Left ventricle myocardium inferior (tissue), 1 donor: ENCODE measurements at places on chromosomes 3 and 15. TPM values are rescaled to one million over a fixed set of nuclear protein-coding genes. Genes with fewer than 3 reads are reported as not detected.

WNT5A gene
- total RNA-seq = 3.8 TPM

TTC23 gene
- total RNA-seq = 11.4 TPM

DNA sequence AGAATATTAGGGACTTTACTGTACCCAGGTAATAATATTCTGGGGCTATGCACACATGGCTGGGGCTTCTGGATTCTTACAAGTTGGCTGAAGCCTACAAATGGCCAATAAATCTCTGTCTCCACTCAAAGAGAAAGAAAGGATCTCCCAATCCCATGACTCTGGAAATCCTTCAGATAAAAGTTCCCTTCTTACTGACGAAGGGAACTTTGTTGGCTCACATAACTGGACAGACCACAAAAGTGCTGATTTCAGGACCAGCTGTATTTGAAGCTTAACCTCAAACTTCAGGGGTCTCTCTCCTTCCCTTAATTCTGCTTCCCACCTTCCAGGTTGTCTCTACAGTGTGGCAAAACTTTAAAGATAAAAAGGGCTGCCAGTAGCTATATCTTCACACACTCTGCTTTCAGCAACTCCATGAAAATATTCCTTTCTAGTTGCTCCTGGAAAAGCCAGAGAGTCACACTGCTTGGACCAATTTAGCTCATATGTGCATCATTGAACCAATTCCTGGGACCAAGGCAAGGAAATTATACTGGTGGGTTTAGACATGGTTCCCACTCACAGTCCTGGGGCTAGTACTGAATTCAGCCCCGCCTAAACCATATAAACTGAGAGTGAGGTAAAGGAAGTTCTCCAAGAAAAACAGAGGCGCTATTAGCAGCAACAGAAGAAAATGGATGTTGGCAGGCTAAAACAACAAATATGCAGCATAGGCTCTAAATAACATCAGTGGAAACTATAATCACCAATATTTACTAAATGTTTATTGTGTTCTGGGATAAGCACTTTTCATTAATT is 290.0 kb upstream of the GADL1 start:
- H3K4me1 ChIP-seq = no peaks in the 10 kb centered on the region
- H3K4me3 ChIP-seq = no peak overlapping the region
- H3K27ac ChIP-seq = no peak overlapping the region
- peaks cover 16% of the 10 kb centered on the region for H3K27me3 ChIP-seq
- DNase-seq = no peak
- H3K36me3 ChIP-seq = no peaks in the 10 kb centered on the region

- H3K27me3 ChIP-seq = no peaks in the 10 kb centered on the region
- no peaks in the 10 kb centered on the region for H3K4me1 ChIP-seq
- no peak for DNase-seq
- no peak overlapping the region for H3K27ac ChIP-seq
- H3K36me3 ChIP-seq = no peaks in the 10 kb centered on the region
Observed at GRCh38 chr15:49530092-49530491, 90.5 kb downstream of the FAM227B start.

DNA sequence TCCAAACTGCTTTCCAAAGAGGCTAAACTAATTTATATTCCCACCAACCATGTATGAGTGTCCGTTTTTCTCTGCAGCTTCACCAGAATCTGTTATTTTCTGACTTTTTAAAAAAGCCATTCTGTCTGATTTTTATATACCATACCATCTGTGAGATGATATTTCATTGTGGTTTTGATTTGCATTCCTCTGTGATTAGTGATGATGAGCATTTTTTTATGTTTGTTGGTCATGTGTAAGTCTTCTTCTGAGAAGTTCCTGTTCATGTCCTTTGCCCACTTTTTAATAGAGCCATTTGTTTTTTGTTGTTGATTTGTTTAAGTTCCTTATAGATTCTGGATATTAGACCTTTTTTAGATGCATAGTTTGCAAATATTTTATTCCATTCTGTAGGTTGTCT is 179.4 kb upstream of the ALCAM start:
- H3K4me3 ChIP-seq = no peak overlapping the region
- H3K27ac ChIP-seq = no peak overlapping the region
- no peak for DNase-seq
- H3K36me3 ChIP-seq = no peaks in the 10 kb centered on the region

- no peak overlapping the region for H3K4me3 ChIP-seq
- no peak overlapping the region for H3K27ac ChIP-seq
- DNase-seq = no peak
- H3K36me3 ChIP-seq = no peaks in the 10 kb centered on the region
Observed at GRCh38 chr3:24332092-24332491, 162.6 kb downstream of the THRB start.

- H3K27ac ChIP-seq = no peak overlapping the region
- DNase-seq = no peak
- peaks cover 9% of the 10 kb centered on the region for H3K4me1 ChIP-seq
- no peak overlapping the region for H3K4me3 ChIP-seq
- H3K27me3 ChIP-seq = no peaks in the 10 kb centered on the region
Observed at GRCh38 chr3:193744048-193744821, 151.2 kb downstream of the OPA1 start.

DNA sequence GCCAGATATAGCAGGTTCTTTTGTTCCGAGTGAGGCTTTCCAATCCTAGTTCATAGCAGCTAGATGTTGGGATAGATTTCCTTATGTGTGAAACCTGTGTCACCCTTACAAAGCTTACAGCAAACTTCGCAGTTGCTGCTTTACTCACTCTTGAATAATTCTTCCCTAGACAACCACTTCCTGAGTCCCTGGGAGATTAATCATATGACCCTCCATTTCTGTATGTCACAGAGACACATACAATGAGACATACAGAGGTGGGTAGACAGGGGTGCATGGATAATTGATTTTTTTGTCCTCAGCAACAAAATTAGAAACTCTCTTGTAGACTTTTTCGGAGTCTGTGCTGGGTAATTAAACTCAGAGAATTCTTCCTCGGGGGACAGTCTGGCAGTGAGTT is 163.2 kb downstream of the NSUN3 start:
- H3K27ac ChIP-seq = no peak overlapping the region
- H3K36me3 ChIP-seq = no peaks in the 10 kb centered on the region
- DNase-seq = no peak

- no peak for DNase-seq
- H3K36me3 ChIP-seq = no peaks in the 10 kb centered on the region
- H3K4me3 ChIP-seq = no peak overlapping the region
- H3K27me3 ChIP-seq = no peaks in the 10 kb centered on the region
Observed at GRCh38 chr3:74263031-74263430, 351.4 kb downstream of the CNTN3 start.

DNA sequence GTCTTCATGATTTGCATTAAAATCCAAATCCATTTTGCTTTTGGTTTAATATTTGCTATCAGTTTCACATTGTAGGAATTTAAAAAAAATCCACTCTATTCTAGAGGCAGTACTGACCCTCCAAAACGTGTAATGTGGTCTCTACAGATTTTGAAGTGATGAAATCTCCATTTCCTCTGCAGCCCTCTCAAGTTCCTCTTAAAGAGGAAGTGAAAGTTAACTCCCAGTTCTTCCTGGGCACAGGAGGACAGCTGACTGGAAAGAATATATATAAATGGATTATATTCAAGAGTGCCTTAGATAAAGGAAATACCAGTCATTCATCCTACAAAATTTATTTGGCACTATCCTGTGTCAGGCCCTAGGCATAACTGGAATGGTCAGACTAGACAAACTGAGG is 83.5 kb upstream of the PLCL2 start:
- H3K36me3 ChIP-seq = no peaks in the 10 kb centered on the region
- no peak overlapping the region for H3K4me3 ChIP-seq
- H3K4me1 ChIP-seq = peaks cover 25% of the 10 kb centered on the region
- peak overlapping the region; percentile 48 for H3K27ac ChIP-seq
- no peak for DNase-seq

DNA sequence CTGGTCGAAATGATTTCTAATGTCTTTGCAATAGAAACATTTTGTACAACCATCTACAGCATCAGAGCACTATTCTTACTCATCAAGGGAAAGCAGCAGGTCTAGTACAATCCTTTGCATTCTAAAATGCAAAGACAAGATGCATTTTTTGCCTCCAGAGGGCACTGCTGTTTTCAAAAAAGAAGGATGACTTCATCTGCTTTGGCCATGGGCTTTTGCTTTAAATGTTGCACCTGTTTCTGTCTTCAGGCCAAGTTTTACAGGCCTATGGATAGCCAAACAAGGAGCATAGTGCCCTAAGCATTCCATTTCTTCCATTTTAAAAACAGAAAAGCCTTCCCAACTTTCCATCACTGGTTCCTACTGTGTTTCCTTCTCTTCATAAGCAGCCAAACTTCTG is 3.4 kb downstream of the PARP9 start:
- no peak for DNase-seq
- H3K4me3 ChIP-seq = no peak overlapping the region
- H3K27me3 ChIP-seq = no peaks in the 10 kb centered on the region
- H3K27ac ChIP-seq = no peak overlapping the region
- peaks cover 40% of the 10 kb centered on the region for H3K36me3 ChIP-seq
